ENCODE measurements at places on chromosomes 12 and 14. TPM values are rescaled to one million over a fixed set of nuclear protein-coding genes. Genes with fewer than 3 reads are reported as not detected.

MANSC4 gene
- not detected for total RNA-seq

OTX2 gene
- 30.1 TPM for total RNA-seq

GARIN6 gene
- total RNA-seq = not detected

MED13L gene
- total RNA-seq = 55.5 TPM

RNU7-1 gene
- total RNA-seq = not detected

A2ML1 gene
- 11.5 TPM for total RNA-seq

VPS33A gene
- total RNA-seq = 35.3 TPM

OR4M1 gene
- not detected for total RNA-seq

SYNDIG1L gene
- total RNA-seq = 1.9 TPM

FGFR1OP2 gene
- total RNA-seq = 28.4 TPM

MEG3 gene
- 534 TPM for total RNA-seq

CLEC6A gene
- total RNA-seq = 0.11 TPM

CLEC2A gene
- 3.5 TPM for total RNA-seq

KRT72 gene
- 0.11 TPM for total RNA-seq

SLC25A47 gene
- not detected for total RNA-seq

SOX5 gene
- total RNA-seq = 3.6 TPM

KRT6C gene
- not detected for total RNA-seq

MYF6 gene
- 0.15 TPM for total RNA-seq

NYNRIN gene
- total RNA-seq = 18.3 TPM

PTPRQ gene
- total RNA-seq = not detected

KCNMB4 gene
- total RNA-seq = 23.3 TPM

ACRBP gene
- 3.2 TPM for total RNA-seq

AACS gene
- 44.1 TPM for total RNA-seq

GPD1 gene
- total RNA-seq = 0.77 TPM

LYZ gene
- 1.1 TPM for total RNA-seq

TRPV4 gene
- total RNA-seq = 2.9 TPM

KRT80 gene
- total RNA-seq = 0.11 TPM

KLRF1 gene
- total RNA-seq = not detected

OTOGL gene
- total RNA-seq = 0.39 TPM

IKZF4 gene
- 13.6 TPM for total RNA-seq

OR4K2 gene
- not detected for total RNA-seq

TMTC3 gene
- total RNA-seq = 36.9 TPM

SLC4A8 gene
- total RNA-seq = 16.9 TPM

TRHDE gene
- total RNA-seq = 5.5 TPM

SRRM4 gene
- total RNA-seq = 0.96 TPM

OASL gene
- total RNA-seq = 0.28 TPM

All from WTC11 (cell line).